ENCODE measurements at places on chromosomes 11 and 22.
A peak's percentile ranks its signal among the peaks of the same experiment; 100 is the strongest.

DNA sequence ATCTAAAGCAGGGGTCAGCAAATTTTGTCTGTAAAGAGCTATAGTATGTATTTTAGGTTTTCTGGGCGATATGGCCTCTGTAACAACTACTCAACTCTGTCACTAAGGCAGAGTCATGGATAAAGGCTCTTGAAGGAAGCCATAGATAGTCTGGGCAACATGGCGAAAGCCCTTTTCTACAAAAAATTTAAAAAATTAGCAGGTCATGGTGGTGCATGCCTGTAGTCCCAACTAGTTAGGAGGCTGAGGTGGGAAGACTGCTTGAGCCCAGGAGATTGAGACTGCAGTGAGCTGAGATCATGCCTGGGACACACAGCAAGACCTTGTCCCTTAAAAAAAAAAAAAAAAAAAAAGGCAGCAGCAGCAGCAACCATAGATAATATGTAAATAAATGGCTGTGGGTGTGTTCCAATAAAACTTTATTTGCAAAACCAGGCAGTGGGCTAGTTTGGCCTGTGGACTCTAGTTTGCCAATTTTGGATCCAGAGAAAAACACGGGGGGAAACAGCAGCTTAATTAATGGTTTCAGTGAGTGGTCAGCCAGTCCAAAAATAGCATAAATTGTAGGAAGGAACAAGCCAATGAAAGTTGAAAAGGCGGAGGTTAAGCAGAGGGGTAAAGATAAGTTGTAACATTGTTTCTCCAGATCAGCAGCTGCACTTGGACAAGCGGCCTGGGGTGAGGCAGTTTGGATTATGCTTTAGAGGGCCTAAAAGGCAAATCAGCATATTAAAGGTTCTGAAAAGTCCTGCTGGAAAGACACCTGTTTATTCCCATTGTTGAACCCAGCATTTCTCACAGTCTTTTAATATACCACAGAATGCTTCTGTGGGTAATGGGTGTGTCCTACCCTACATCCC lies 62.6 kb downstream of the KIAA1671 start:
- DNase-seq, result no peak

GRCh38 chr22:49119551-49119952 lies 708.1 kb downstream of the BRD1 start:
- DNase-seq, result no peak

GRCh38 chr11:28836285-28837081 lies 728.3 kb downstream of the METTL15 start:
- DNase-seq, result no peak

DNA sequence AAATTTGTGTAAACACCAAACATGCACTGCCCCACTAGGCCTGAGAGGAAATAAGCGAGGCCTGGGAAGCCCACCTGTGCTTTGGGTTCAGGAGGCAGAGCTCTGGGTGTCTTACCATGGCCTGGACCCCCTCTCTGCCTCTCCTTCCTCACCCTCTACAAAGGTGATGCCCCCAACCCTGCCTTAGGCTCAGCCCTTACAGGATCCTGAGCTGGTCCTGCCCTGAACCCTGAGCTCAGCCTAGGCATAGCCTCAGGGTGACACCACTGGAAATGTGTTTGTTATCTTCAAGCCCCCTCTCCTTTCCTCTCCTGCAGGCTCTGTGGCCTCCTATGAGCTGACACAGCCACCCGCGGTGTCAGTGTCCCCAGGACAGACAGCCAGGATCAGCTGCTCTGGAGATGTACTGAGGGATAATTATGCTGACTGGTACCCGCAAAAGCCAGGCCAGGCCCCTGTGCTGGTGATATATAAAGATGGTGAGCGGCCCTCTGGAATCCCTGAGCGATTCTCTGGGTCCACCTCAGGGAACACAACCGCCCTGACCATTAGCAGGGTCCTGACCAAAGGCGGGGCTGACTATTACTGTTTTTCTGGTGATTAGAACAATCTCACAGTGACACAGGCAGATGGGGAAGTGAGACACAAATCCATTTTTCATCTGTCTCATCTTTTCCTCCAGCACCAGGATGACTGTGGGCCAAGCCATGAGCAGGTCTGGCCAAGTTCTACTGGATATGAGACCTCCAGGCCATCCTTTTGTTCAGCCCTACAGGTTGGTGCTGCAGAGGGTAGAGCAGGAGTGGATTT lies 117.8 kb downstream of the GGTLC2 start:
- DNase-seq, result no peak

GRCh38 chr11:73429121-73429750 lies 53.0 kb downstream of the RELT start:
- DNase-seq, result no peak

- no peak for DNase-seq
Observed at GRCh38 chr11:35893796-35894475, 49.9 kb upstream of the LDLRAD3 start.

DNA sequence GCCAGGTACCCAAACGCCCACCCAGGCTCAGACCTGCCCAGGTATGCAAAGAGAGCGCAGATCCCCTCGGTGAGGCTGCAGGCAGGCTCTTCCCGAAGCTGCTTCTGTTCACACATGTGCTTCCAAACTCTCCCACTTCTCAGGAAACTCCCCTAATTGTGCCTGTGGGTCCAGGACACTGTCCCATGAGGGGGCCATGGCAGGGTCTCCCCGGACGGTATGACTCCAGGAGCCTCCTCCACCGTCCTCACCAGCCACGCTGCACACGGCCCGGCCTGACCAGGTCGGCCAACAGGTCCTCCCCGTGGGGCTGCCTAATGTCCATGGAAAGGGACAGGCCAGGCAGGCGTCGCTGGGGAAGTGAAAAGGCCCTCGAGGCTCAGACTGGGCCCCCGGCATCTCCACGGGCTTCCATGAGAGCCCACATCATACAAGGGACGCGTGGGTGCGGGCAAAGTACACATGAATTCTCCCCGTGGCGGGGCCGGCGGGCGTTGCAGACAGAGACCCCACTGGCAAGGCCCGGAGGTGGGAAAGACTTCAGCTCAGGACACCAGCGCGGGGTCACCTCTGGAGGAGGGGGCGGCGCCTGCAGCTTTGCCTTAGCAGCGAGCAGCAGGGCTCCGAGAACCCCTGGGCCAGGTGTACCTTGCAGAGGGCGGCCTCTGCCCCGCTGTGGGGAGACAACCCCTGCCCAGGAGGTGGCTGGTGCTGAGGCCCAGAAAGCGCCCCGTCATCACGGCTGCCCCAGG lies 526.1 kb downstream of the BRD1 start:
- no peak for DNase-seq

GRCh38 chr11:2329551-2329950 lies 27.7 kb downstream of the TSPAN32 start:
- DNase-seq, result no peak

DNA sequence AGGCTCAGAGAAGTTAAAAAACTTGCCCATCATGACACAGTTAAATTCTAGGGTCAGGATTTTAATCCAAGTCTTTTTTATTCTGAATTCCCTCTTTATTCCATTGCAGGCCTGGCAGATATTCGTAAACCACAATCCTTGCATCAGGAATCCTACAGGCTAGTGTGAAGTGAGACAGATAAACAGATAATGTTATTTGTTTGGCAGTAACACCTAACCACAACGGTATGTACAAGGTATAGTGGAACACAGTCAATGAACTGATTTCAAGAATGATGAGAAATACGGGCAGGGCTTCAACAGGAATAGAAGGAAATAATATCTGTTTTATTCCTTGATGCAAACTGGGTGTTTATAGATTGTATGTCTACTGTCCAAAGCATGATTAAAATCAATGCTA lies 32.0 kb upstream of the NARS2 start:
- no peak for DNase-seq

- DNase-seq, result no peak
Observed at GRCh38 chr11:17600316-17601255, 53.5 kb downstream of the OTOG start.

- DNase-seq, result peak; percentile 68
Observed at GRCh38 chr11:110092515-110093406, at the start of gene ZC3H12C. Gene ZC3H12C, plus strand, starts transcription at chr11:110093392. Its CDS starts 20 bp downstream, at chr11:110093412.

DNA sequence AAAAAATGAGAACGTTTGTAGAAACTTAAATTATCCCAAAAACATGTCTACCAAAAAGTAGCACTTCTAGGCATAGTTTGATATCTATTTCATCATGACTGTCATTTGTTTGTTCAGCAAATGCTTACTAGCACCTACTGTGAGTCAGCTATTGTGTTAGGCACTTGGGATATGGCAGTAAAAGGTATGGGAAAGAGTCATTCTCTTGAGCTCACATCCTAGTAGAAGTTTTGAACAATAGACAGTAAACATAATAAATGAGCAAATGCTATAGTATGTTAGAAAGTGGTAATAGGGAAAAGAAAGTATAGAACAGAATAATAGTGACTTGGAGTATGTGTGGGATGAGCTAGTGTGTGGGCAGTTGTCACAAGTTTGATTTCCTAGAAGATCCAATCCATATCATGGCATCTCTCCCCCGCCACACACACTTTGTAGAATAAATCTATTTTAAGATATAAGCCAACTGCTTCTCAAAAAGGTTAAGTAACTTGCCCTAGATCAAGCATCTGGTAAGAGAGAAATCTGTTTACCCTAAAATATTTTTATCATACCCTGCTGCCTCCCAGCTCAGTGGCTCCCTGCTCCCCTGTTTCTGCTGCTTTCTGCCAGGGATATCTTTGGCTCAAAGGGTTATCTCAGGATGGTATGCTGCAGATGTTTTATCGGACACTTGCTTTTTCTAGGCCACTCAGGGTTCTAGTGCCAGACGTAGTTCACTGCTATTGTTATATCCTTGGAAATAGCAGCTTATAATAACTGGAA lies 129.7 kb downstream of the NCAM1 start:
- DNase-seq, result no peak

GRCh38 chr11:1113405-1114201 lies 38.9 kb downstream of the MUC2 start:
- DNase-seq, result no peak

- DNase-seq, result no peak
Observed at GRCh38 chr11:64959498-64959897, 12.4 kb downstream of the MAJIN start.

Data from NCI-H2107 (cell line).